NCI-H526 treated with DMSO at 0.1 percent for 48 hours (cell line): ENCODE measurements at places on chromosomes 3 and 15.

DNA sequence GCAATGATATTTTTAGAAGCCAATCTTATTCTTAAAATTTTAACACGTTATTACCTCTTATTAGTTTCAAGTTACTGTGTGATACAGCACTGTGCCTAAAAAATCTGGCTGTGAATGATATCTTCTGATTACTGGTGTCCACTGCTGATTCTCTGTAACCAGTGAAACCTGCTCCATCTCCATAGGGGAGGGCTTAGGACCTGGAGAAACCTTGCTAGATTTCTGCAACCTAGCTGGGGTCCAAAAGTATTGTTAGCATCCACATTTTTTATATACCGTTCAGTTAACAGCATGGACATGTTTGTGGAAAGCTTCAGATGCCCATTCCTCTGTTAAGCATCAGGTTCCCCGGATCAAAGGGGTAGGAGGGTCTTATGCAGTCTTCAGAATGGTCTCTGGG lies 193.9 kb upstream of the TOPAZ1 start:
- DNase-seq, result no peak

- no peak for DNase-seq
Measured at GRCh38 chr3:50580683-50581458, 11.5 kb downstream of the HEMK1 start.

GRCh38 chr3:49523756-49524747 lies 30.2 kb upstream of the BSN start:
- DNase-seq, result no peak

DNA sequence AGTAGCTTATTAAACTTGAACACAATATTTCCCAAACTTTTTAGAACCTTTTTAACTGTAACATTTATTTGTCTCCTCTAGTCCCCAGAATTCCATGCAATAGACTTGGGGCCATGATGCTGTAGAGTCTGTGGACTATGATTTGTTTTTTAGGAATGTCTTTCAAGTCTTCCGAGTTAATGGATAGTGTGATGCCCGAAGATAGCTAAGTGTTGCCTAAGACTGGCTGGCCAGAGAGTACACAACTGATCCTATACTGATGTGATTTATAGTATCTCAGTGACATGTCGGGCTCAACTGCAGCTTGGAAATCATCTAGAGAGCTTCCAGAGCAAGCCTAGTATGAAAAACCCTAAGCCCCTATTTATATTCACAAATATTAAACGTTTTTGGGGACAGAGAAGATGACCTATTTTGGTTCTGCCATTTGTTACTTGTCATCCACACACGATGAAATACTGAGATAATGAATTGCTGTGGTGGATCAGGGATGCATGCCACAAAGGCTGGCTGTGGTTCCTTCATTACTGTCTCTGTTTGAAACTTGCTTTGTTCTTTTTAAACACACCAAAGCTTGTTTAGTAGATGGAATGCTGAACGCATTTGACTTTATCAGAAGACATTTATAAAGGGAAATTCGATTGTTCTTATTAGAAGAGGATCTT lies 507.4 kb downstream of the TAFA4 start:
- DNase-seq, result no peak

DNA sequence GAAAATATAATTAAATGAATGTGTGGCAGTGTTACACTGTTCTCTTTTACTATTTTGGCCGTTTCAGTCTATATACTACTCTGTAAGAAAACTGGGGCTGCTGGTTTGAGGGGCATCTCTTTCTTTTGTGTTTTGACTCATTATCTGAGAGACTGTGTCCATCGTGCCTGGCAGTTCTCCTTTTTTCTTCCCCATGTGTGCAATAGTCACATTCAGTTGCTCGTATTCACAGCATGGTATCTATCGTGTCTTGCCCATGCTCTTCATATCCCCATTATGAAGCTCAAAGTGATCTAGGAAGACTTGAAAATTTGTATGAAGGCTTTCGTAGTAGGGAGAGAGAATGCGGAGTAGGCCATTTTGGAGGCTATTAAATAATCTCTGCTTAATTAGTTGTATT lies 29.8 kb upstream of the FAH start:
- no peak for DNase-seq

DNA sequence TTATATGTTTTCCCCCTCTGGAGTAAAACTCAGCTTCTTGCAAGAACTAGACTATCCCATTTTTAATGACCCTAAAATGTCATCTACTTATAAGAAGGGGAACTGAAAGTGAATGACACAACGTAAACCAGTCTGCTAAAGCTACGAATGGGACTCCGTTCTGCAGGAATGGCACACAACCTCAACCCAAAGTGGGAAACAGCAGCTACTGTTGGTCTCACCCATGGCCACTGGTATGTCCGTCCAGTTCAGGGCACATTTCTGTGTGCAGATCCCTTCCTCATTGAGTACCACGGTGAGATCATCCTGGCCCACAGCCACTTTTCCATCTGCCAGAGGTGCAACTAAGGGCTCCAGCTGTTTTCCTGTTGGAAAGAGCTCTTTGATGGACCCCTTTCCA lies 23.8 kb downstream of the VPS39 start:
- DNase-seq, result no peak

DNA sequence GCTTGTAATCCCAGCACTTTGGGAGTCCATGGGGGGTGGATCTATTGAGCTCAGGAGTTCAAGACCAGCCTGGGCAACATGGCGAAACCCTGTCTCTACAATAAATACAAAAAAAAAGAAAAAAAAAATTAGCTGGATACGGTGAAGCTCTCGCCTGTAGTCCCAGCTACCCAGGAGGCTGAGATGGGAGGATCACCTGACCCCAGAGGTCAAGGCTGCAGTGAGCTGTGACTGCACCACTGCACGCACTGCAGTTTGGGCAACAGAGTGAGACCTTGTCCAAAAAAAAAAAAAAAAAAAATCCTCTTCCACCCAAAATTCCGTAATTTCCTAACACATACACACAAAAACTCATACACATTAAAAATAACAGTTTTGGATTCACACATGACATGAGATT lies 2.2 kb downstream of the ANO10 start:
- DNase-seq, result no peak

GRCh38 chr15:75229191-75230015 lies 27.7 kb downstream of the C15orf39 start:
- DNase-seq, result no peak

- no peak for DNase-seq
Measured at GRCh38 chr3:194908496-194908895, 222.8 kb downstream of the FAM43A start.

- DNase-seq, result no peak
Measured at GRCh38 chr3:123745184-123745855, 138.8 kb downstream of the MYLK start.

DNA sequence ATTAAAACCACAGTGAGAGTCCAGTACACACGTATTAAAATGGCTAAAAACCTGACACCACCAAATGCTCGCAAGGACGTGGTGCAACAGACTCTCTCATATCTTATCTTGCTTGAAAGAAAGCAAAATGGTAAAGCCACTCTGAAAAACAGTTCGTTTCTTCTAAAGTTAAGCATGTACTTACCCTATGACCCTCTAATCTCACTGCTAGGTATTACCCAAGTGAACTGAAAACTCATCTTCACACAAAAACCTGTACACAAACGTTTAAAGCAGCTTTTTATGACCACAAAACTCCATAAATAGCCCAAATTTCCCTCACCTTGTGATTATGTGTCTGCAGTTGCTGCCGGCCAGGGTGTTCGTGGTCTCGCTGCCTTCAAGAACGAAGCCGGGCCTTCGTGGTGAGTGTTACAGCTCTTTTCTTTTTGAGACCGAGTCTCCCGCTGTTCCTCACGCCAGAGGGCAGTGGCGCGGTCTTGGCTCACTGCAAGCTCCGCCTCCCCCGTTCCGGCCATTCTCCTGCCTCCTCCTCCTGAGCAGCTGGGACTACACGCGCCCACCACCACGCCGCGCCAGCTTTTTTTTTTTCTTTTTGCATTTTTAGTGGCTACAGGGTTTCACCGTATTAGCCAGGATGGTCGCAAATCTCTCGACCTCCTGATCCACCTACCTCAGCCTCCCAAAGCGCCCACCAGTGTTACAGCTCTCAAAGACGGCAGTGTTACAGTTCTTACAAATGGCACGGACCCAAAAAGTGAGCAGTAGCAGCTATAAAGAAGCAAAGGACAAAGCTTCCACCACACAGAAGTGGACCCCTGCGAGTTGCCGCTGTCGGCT lies 165.4 kb downstream of the TJP1 start:
- DNase-seq, result no peak

DNA sequence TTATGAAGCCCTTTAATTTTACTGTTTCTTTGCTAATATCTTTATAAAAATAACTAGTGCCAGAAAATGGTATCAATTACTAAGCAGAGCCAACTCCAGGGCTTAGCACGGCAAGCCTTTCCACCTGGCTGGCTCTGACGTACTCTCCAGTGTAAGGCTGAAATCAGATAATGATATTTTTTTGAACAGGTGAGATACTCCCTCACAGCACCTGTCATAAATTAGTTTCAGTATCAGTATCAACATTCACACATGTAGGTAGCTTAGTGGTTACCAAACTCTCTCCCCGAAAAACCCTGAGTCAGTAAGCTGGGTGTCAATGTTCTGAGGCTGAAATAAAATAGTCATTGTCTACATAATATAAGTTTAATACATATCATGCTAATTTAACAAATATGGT lies 710.1 kb downstream of the SQOR start:
- no peak for DNase-seq

DNA sequence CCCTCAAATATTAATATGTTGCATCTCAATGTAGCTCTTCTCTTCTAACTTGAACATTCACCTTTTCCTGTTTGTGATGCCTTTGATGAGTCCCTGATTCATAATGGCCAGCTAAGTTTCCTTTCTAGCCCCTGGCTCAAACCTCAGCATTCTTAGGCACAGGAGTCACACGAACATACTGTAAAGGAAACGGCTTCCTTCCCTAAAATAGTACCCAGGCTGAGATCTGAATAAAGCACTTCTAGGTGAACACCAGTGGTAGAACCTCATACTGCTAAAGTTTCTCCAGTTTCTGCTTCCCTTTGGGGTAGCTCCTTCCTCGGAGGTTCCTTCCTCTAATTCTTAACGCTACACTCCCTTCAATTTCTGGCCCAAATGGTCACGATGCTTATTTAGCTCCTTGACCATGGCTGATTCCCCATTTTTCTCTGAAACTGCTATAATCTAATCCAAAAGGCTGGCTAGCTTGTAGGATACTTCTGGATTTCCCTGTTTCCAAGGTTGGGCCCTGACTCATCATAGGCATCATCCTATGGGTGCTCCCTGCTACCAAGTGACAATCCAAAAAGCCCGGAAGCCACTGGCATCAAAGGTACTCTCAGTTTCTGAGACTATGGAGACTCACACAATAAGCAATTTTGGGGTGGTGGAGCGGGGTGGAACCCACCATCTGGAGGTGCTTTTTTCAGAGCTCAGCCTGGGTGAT lies 2.4 kb downstream of the ANAPC13 start:
- no peak for DNase-seq

GRCh38 chr3:122488262-122488973 lies 26.3 kb downstream of the KPNA1 start:
- DNase-seq, result no peak

GRCh38 chr3:108079043-108079442 lies 11.8 kb downstream of the CD47 start:
- no peak for DNase-seq

- DNase-seq, result no peak
Measured at GRCh38 chr3:131883086-131883485, 151.7 kb downstream of the CPNE4 start.

GRCh38 chr3:66211779-66212178 lies 9.0 kb upstream of the SLC25A26 start:
- no peak for DNase-seq

DNA sequence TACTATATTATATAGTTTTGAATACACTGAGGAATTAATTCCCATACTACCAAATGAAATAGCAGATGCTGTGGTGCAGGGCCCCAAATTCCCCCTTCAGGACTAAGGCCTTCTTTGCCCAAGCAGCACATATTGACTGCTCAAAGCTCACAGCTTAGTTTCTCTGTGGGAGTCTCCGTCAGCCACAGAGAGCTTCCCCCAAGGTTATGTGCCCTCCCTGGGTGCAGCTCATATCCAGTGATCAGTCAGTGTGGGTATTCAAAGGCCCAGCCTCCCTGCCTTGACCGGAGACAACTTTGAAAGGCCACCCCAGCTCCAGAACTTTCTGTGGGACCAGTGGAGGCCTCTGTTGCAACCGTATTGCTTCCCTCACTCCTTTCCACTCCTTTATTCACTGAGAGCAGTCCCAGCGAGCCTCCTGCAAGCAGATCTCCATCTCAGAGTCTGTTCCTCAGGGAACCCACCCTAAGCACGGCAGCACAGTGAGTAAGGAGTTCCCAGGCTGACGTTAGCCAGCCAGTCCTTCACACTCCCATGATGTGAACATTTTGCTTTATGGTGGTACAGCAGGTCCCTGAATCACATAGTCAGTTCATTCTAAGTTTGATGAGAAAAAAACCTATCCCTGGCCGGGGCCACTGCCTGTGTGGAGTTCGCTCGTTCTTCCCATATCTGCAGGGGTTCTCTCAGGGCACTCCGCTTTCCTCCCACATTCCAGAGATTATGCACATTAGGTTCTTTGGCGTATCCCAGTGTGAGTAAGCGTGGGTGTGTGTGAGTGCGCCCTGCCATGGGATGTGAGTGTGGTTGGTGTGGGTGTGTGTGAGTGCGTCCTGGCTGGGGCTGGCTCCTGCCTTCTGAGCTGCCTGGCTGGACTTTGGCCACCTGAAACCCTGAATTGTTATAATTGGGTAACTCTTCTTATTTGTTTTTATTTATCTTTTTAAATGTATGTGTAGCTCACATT lies 64.4 kb upstream of the PPARG start:
- DNase-seq, result no peak

DNA sequence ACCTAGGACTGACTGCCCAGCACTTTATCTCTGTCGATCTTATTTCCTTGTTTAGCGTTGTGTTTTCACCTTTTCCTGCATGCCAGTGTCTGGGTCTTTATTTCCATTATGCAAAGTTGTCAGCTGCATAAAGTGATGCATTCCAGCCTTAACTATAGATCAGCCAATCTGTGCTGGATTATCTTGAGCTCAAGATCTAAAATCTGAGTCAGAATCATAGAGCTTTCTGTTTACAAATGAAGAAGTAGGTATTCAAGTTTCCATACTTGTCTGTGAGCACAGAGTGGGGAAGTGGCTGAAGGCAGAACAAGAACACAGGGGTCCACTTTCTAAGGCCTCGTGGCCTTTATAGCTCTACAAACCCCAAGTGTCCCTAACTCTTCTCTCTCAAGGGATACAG lies 82.4 kb upstream of the PLCL2 start:
- DNase-seq, result peak; percentile 6

DNA sequence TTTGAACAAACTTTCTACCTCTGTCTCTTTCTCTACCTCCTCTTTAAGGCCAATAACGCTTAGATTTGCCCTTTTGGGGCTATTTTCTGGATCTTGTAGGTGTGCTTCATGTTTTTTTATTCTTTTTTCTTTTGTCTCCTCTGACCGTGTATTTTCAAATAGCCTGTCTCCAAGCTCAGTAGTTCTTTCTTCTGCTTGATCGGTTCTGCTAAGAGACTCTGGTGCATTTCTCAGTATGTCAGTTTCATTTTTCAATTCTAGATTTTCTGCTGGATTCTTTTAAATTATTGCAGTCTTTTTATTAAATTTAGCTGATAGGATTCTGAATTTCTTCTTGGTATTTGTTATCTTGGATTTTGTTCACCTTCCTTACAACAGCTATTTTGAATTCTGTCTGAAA lies 148.7 kb downstream of the RSRC1 start:
- DNase-seq, result no peak
